Stimulated activated CD8-positive, alpha-beta memory T cell treated with anti-CD3 and anti-CD28 coated beads, Interleukin-12 subunit alpha, Interleukin-12 subunit beta, amount 100 ng/mL, for 4 hours (primary cell): ENCODE measurements at places on chromosomes 5 and 9.

GRCh38 chr5:104062621-104063377 lies 500.2 kb upstream of the NUDT12 start:
- no peak for DNase-seq

GRCh38 chr5:172658961-172659501 lies 18.0 kb downstream of the NEURL1B start:
- no peak for DNase-seq

GRCh38 chr5:33361781-33362180 lies 79.0 kb upstream of the TARS1 start:
- no peak for DNase-seq

DNA sequence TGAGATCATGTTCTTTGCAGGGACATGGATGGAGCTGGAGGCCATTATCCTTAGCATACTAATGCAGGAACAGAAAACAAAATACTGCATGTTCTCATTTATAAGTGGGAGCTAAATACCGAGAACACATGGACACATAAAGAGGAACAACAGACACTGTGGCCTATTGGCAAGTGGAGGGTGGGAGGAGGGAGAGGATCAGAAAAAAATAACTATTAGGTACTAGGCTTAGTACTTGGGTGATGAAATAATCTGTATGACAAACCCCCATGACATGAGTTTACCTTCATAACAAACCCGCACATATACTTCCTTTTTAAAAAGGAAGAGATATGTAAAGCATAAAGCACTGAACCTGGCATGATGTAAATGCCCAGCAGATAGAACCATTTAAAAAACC lies 99.0 kb downstream of the MEGF10 start:
- DNase-seq: no peak

GRCh38 chr5:95730011-95730700 lies 980 bp upstream of the RHOBTB3 start:
- DNase-seq: no peak

DNA sequence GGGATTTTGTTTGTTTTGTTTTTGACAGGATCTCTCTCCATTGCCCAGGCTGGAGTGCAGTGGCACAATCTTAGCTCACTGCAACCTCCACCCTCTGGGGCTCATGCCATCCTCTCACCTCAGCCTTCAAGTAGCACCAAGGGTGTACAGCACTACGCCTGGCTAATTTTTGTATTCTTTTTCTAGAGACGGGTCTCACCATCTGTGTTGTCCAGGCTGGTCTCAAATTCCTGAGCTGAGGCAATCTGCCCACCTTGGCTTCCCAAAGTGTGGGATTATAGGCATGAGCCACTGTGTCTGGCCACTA lies 7.3 kb downstream of the GCNT1 start:
- DNase-seq: no peak

- no peak for DNase-seq
Observed at GRCh38 chr9:134585746-134586706, 55.6 kb upstream of the COL5A1 start.

- no peak for DNase-seq
Observed at GRCh38 chr5:82058710-82059109, 86.9 kb downstream of the ATG10 start.

- no peak for DNase-seq
Observed at GRCh38 chr9:69578026-69578425, 94.1 kb downstream of the APBA1 start.

DNA sequence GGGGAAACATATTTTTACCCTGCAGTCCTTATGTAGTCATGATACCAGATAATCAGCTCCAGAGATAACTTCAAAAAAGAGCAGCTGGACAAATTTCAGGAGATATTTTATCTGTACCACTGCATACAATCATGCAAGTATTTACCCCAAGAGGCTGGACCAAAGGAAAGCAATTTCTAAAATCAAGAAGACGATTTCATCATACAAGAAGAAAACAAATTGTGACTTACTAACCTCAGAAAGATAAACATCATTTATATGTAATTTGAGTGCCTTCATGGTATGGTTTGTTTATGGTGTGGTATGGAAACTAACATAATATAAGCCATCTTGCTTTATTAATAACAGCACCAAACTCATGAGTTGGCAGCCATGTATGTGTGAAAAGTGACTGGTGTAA lies 603.6 kb downstream of the PSAT1 start:
- DNase-seq: no peak

DNA sequence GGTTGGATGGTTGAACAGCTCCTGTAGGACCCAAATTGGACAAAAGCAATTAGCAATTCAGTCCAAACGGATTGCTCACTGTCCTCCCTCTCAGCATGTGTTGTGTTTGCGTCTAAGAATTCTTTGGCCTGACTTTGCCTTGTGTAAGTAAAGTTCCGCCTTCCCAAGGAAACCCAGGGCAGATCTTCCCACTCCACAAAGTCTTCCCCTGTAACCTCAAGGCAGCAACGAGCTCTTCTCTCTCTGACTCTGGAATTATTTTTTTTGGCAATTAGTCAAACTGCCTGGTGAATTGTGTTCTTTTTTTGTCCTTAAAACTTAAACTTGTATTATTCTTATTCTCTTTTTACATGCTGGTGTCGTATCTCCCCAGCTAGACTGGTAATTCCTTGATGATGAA lies 20.7 kb upstream of the BASP1 start:
- DNase-seq: no peak

DNA sequence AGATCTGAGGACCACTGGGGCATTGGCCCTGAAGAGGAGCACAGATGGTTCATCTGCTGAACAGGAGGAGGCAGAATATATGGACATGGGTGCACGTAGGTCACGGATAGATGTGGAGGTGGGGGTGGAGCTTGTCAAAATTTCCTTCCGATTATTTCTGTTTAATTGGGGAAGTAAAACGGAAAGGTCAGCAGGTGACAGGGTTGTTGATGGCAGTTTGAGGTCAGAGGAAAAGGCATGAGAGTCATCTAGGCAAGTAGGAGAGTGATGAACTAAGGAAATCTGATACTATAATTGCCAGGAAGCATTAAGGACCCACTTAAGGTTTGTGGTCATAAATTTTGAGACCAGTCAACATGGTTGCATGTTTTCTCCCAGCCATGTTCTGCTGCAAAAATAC lies 8.4 kb upstream of the FAM81B start:
- no peak for DNase-seq

DNA sequence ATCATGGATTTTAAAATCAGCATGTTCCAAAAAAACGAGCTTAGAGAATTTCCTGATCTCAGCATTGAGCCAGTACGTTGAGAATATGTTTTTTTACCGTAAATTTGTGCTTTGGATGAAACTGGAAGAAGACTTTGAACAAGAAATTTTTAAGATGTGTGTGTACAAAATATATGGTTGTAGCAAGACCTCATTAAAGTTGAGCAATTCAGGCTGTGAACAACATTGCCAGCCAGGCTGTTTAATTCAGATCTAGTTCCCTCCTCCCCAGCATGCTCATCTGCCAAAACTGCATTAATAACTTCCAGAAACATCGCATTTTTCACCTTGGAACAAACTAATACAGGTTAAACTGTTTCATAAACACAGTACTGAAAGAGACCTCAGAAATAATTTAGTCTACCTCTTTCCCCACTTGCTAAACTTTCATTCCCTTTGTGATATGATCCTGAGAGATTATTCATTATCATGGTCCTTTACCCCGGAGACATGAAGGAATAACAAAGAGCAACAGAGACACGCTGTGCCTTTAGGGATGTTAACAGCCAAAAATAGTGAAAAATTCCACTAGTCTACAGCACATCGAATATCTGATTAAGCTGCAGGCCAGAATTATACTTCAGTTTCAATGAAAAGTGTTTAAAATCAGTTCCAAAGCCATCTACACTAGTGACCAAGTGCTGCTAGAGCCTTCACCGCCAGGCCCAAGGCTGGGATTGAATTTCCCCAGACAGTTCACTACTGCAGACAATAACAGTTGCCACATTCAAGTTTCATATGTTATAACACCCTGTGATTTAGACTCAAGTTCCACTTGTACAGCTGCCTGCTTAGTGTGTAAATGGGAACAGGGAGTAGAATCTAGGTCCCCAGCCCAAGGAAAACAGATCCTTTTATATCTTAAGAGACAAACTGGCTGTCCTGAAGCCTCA lies 89.6 kb downstream of the EFNA5 start:
- DNase-seq: no peak

GRCh38 chr9:120894321-120895148 lies 17.5 kb upstream of the PHF19 start:
- DNase-seq: no peak
